Fibroblast of mammary gland (primary cell): ENCODE measurements at places on chromosomes 11 and 22.

GRCh38 chr22:40878922-40879321 lies 17.0 kb upstream of the DNAJB7 start:
- DNase-seq: no peak

DNA sequence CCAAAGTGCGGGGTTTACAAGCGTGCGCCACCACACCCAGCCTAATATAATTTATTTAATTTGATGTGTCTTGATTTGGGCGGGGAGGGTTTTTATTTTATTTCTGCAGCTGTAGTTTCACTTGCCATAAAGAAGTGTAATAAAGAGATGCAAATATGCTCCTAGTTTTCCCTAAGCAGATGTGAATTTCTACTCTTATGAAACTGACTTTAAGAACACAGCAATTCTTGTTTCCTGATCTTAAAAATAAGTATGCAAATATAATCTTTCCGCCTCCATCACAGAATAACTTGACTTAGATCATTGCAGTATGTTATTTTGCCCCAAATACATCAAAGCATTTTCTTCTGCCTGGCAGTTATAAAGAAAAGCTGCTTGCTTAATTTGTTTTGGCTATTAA lies 4.4 kb downstream of the SPCS2 start:
- DNase-seq: no peak

DNA sequence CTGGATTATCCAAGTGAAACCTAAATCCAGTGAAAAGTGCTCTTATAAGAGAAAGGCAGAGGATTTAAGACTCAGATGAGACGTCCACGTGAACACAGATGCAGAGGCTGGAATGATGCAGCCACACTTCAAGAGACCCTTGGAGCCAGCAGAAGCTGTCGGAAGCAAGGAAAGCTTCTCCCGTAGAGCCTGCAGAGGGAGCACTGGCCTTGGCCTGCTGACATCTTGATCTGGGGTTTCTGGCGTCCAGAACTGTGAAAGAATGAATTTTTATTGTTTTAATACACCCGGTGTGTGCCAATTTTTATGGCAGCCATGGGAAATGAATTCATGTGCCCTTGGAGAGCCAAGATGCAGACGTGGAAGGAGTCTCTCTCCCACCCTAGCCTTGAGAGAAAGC lies 407.0 kb upstream of the B3GAT1 start:
- DNase-seq: no peak

- DNase-seq: no peak
Observed at GRCh38 chr11:8661001-8661795, 21.3 kb downstream of the TRIM66 start.

- no peak for DNase-seq
Observed at GRCh38 chr11:13228572-13228971, 49.0 kb upstream of the BMAL1 start.

- DNase-seq: no peak
Observed at GRCh38 chr11:71447791-71448256, 369 bp downstream of the DHCR7 start.

- peak; percentile 61 for DNase-seq
Observed at GRCh38 chr11:64553554-64554201, 37.3 kb upstream of the SLC22A12 start.

DNA sequence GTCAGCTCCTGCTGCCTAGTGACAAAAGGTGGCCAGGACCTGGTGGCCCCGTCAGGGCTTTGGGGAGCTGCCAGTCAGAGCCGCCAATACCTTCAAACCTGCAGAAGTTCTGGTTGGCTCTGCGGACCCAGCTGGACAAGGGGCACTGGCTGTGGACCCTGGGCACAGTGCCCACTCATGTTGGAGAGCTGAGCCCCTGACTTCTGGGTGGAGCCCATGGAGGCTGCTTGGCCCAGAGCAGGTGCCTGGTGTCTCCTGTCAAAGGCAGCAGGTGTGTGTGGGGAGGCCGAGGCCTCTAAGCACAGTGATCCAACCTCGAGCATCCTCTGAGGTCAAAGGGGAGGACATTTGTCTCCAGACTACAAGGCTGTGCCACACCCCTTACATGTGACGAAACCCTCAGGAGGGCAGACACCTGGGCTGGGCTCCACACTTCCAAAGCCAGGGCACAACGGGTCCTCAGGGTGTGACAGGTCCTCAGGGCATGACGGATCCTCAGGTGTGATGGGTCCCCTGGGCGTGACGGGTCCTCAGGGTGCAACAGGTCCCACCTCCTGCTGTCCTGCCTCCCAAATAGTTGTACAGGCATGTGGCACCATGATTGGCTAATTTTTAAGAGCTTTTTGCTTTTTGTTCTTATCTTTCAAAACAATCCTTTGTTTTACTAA lies 37.0 kb downstream of the MUC2 start:
- DNase-seq: no peak

GRCh38 chr22:23200898-23201297 lies 20.6 kb downstream of the BCR start:
- no peak for DNase-seq

DNA sequence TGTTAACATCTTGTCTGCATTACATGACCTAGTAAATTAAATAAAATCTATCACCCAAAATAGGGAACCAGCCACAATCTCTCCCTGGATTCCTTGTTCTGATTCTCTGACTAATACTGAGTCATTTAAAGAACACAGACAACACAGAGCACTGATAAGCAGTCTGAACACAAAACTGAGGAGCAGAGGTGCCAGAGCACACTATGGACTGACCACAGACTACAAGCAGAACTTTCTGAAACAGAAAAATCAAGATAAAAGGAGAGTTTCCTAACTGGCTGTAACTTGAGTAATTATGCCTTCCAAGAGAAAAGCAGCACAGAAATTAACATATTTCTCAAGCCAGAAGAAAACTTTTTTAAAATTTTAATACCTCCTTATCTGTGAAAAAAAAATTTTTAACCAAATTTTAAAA lies 128.8 kb downstream of the SGSM3 start:
- peak; percentile 99 for DNase-seq

DNA sequence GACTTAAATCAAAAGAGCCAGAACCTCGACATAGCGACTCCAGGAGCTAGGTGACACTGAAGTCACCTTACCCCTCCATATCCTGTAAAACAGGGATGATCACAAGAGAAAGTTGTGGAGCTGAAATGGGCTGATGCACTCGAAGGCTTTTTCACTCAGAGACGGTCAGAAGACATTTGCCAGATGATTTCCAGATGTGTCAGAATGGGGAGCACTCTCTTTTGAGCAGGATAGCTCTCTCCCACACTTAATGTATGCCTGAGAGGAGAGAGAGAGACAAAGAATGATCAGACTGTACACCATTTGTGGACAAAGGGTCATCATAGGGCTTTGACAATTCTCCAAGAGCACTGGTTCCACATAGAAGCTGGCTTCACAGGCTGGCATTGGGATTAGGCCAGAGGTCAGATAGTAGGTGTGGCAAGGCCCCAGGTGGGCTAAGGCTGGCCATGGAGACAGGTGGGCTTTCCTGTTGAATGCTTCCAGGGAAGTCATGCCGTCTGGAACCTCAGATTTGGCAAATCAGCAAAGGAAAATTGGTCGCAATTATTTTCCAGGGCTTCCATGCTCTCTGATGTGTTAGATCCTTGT lies 42.3 kb upstream of the ETS1 start:
- DNase-seq: peak; percentile 28

- DNase-seq: no peak
Observed at GRCh38 chr11:110757066-110757465, 44.8 kb upstream of the ARHGAP20 start.

- no peak for DNase-seq
Observed at GRCh38 chr11:44628730-44629700, 63.6 kb downstream of the CD82 start.

DNA sequence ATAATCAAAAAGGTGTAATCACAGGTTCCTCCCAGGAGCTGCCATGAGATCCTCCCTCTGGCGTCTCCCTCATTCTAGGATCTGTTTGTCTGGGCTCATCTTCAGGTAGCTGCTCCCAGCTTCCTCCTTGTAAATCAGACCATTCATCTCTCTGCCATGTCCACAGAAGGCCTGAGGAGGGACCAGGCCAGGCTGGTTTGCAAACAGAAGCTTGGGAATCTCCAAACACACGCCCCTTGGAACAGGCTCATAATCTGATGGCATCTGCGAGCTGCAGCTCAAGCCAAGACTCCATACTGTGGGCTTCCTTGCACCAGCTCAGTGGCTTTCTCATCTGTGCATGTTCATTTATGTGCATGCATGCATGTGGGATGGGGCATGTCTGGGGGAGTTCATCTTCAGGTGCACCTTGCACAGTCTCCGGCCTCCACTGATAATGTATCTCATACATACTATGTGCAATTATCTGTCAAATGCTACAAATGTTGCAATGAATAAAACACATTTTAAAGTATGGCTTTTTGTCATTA lies 134.9 kb downstream of the NXPE2 start:
- DNase-seq: no peak

- DNase-seq: peak; percentile 32
Observed at GRCh38 chr11:29119116-29119515, 897.7 kb downstream of the KCNA4 start.

DNA sequence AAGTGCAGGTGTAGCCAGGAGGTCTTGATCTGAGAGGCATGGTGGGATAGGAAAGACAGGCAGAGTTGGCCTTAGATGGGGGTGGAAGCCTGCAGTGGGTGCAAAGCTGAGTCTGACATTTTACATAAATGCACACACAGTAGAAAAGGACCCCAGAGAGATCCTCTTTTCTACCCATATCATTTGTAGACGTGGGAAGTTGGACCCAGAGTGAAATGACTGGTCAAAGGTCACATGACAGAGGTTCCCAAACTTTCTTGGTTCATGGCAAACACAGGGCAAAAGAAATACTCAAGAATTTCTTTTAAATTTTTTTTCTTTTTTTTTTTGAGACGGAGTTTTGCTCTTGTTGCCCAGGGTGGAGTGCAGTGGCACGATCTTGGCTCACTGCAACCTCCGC lies 6.2 kb upstream of the FOXRED2 start:
- DNase-seq: no peak

DNA sequence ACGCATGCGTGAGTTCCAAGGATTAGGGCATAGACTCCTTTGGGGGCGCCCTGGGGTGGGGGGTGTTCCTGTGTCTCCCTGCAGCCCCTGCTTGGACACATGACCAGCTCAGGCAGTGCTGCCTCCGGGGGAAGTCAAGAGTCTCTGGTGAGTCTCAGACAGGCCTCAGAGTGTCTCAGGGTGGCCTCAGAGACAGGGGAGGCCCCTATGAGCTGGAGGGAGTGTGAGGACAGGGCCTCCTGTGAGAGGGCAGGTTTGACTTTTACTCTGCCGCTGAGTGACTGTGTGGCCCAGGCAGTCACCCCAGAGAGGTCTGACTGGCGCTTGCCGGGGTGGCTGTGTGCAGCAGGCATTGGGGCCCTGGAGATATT lies 41.2 kb upstream of the KCNQ1OT1 start:
- no peak for DNase-seq

GRCh38 chr11:11757909-11758308 lies 83.9 kb upstream of the USP47 start:
- peak; percentile 62 for DNase-seq

GRCh38 chr22:29313126-29313575 lies 2.3 kb downstream of the RASL10A start:
- DNase-seq: peak; percentile 56

- DNase-seq: peak; percentile 87
Observed at GRCh38 chr11:46210133-46210636, 67.3 kb upstream of the CREB3L1 start.

- no peak for DNase-seq
Observed at GRCh38 chr11:62399172-62399877, 19.5 kb upstream of the SCGB1A1 start.

- peak; percentile 45 for DNase-seq
Observed at GRCh38 chr22:22431271-22432220, 77.0 kb downstream of the ZNF280B start.

DNA sequence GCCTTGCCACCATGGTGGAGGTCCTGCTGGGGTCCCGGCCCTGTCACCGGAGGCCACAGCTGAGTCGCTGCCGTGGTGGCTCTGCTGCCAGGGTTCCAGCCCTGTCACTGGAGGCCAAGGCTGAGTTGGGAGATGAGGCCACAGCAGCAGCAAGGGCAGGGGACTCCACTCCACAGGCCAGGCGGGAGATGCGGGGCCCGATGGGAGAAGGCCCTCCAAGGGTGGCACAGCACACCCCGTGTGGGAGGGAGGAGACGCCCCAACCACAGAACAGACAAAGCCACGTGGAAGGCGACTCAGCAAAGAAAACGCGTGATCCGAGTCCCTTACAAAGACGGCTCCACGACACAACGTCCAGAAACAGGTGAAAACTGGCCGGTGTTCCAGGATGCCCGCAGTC lies 159.3 kb downstream of the BRD1 start:
- DNase-seq: no peak

DNA sequence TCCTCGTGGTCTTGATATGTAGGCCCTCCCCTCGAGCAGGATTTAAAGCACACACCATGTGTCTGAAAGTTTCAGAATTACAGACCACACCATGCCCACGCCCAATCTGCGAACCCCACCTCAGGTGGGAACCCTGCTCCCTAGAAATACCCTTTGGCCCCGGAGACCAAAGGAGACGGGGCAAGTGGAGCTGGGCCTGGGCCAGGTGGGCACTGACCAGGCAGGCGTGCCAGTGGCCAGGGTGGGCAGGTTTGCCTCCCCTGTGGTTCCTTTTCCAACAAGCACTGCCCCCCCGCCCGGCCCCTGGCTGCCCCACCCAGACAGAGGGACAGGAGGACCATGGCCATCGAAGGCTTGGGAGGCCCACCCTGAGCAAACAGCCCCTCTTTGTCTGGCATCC lies 400.4 kb downstream of the TBC1D22A start:
- no peak for DNase-seq

GRCh38 chr22:44259366-44260215 lies 53.2 kb downstream of the SHISAL1 start:
- DNase-seq: no peak

GRCh38 chr11:77259641-77260040 lies 41.8 kb downstream of the GDPD4 start:
- peak; percentile 68 for DNase-seq

- no peak for DNase-seq
Observed at GRCh38 chr11:117744471-117745150, 52.4 kb downstream of the DSCAML1 start.

DNA sequence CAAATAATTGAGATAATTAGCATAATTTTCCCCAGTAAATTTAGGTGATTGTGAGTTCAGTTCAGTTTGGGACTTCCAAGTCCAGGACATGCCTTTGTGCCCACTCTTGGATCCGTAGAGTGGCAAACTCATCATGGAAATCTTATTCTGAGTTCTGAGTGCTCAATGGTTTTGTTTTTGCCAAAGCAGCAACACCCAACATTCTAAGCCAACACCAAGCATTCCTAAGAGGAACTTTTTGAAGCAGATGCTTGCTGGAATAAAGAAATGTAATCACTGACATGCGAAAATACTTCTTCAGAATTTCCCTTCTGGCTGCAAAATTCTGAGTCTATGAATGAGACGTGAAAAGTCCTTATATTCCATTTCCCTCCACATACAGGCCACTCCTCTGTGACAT lies 10.4 kb downstream of the MMP27 start:
- DNase-seq: no peak
